Stimulated activated CD8-positive, alpha-beta memory T cell treated with anti-CD3 and anti-CD28 coated beads, Interleukin-4, amount 100 ng/mL, for 1 hour (primary cell): ENCODE measurements at places on chromosomes 3 and 15.

- DNase-seq = no peak
Observed at GRCh38 chr3:73868688-73869315, 244.1 kb upstream of the PDZRN3 start.

- no peak for DNase-seq
Observed at GRCh38 chr15:39682366-39682765, 100.3 kb downstream of the FSIP1 start.

GRCh38 chr3:64094713-64095079, 71.4 kb upstream of the PSMD6 start:
- DNase-seq = no peak

GRCh38 chr3:43512754-43513404, 108.9 kb downstream of the ANO10 start:
- no peak for DNase-seq

GRCh38 chr15:58147171-58147611, 9.0 kb downstream of the AQP9 start:
- no peak for DNase-seq

DNA sequence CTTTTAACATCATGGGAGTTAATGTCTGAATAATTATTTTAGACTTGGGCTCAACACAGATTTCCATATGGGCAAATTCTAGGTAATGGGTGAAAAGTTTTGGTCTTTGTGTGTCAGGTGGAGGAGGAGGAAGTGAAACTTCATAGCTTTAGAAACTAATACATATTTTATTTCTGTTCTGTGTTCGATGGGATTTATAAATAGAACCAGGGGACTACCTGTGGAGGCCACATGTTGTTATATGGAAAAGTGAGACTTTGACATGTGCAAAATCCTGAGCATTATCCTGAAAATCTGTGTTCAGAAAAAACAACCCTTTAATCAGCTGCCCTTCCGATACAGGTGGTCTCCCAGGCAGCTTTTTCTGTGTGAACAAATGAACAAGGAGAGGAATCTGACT, 209.5 kb downstream of the SOX2 start:
- DNase-seq = no peak

DNA sequence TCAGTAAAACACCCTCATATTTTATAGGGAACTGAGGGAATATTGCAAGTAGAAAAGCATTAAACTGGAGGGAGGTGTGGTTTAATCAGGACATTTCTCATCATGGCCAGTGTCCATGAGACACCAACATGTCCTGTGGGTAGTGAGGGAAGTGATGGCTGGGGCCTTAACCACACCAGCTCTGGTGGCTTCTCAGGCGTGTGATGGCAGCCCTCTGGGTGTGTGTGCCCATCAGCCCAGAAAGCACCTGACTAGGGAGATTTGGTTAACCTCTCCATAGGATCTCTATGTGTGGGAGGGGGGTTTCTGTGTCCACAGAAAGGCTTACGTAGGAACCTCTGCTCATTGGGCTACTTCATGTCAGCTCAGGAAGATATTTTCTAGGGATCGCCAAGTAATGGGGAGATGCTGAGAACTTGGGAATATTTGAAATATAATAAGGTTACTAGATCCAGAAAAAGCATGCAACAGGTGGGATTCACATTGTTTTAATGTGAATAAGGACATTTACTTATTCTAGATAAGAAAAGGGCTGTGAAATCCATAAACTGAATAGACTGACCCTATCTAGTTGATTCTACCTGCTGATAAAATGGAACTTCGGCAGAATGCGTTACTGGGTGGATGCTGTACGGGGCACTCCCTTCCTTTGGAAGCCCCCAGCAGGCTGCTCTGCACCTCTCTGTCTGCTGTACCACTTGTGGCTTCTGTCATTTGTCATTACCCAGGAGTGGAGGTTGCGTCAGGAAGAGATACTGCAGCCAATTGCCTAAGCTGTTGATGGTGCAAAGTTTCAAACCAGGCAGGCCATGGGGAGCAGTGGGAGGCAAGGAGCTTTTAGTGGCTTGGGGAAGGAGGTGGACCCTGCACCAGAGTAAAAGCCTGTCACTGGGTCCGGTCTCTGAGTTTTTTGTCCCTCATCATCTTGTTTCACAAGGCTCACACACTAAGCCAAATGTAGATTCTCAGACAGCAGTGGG, 21.5 kb downstream of the PDHB start:
- no peak for DNase-seq

DNA sequence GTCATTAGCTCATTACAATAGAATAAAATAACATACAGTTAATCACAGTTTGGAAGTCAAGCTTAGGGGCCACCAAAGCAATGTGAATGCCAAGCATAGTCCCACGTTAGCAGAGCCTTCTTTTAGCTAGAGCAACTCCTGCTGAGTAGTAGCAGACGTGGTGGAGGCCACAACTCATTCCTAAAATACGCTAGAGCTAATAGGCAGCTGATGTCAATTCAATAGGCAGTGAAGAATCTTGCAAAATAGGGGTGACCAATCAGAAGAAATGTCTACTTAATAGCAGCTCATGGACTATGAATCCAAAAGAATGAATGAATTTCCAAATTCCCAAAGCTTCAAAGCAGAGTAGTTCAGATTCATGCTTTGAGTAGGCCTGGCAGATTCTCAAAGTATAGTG, 292.9 kb upstream of the RORA start:
- DNase-seq = no peak

- DNase-seq = no peak
Observed at GRCh38 chr15:81000144-81000623, 539 bp upstream of the TLNRD1 start.

GRCh38 chr3:54905261-54905888, 22.5 kb downstream of the LRTM1 start:
- no peak for DNase-seq

GRCh38 chr15:75590239-75590638, 11.1 kb upstream of the PTPN9 start:
- no peak for DNase-seq

DNA sequence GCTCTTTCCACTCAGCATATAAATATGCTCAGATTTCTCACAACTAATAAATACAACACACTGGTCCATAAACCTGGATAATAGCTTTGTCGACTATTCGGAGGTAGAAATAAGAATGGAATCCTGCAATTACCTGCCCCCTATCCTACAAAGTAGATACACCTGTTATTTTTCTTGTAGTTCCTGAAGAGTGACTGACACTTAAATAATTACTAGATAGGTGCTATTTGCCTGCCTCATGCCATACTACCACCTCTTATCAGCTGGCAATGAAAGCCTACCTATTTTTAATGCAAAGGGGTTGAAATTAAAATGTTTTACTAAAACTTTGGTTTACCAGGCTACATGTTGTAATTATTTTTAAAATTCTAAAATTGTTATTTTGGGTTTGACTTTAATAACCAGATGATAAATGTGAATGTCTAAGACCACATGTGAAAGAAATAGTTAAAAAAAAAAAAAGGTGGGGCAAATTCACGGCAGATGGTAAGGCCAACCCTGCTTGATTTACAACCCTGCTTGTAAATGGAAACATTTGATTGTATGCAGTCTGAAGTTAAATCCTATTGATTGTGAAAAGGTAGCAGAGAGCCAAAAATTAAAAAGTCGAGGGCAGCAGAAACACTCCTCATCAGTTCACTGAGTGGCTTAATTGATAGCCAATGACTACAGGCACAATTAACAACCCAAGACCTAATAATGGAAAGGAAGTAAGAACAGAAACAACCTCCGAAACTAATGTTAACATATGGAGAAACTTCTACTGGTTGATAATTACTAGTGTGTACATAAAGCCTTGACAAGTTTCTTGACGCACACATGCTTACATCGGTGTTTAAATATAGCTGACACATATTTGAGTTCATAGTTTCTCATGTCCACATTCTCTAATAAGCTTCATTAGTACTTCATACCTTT, 8.9 kb downstream of the PEAK1 start:
- DNase-seq = no peak

- no peak for DNase-seq
Observed at GRCh38 chr15:69450968-69451695, 1.5 kb upstream of the RPLP1 start.

- DNase-seq = no peak
Observed at GRCh38 chr3:125067225-125067624, 11.4 kb upstream of the HEG1 start.

GRCh38 chr3:52636673-52637072, 49.0 kb downstream of the PBRM1 start:
- DNase-seq = no peak

DNA sequence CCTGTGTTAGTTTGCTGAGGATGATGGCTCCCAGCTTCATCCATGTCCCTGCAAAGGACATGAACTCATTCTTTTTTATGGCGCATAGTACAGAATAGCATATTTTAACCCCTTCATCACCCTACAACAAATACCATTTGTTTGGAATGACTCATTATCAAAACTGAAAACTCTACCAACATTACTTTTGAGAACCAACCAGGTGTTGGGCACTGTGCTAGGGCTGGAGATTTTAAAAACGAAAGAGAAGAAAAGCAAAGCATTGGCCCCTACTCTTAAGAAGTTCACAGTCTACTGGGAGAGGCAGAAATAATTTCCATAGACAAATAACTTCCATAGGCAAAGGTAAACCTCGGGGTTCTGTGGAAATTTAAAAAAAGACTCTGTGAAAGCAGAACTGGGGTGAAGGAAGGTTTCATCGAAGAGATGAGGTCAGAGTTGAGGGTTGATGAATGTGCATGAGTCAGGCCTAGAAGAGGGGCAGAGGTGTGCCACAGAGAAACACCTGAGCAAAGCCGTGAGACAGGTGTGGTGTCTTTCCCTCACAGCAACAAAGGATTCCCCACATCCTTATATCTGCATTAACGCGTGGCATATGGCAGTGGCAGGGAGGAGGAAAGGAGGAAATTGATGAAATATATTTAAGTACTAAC, 51.0 kb downstream of the MCF2L2 start:
- no peak for DNase-seq

DNA sequence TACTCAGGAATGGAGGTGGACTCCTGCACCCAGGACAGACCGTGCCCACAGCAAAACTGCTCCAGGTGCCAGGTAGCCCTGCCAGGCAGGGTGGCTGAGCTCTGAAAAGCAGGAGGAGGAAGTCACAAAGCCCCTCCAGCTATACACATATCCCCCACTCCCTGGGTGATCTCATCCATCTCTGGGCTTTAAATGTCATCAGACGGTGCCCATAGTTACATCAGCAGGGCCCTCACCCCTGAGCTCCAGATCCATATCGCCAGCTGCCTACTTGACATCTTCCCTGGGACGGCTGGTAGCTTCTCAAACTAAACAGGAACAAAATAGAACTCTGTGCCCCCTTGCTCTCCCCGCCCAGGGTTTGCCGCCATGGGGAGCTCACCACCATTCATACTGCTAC, 87.7 kb downstream of the MEGF11 start:
- DNase-seq = no peak

- DNase-seq = no peak
Observed at GRCh38 chr15:62712455-62712839, 330.1 kb upstream of the TPM1 start.

GRCh38 chr3:125260158-125260557, 47.6 kb upstream of the SLC12A8 start:
- no peak for DNase-seq

DNA sequence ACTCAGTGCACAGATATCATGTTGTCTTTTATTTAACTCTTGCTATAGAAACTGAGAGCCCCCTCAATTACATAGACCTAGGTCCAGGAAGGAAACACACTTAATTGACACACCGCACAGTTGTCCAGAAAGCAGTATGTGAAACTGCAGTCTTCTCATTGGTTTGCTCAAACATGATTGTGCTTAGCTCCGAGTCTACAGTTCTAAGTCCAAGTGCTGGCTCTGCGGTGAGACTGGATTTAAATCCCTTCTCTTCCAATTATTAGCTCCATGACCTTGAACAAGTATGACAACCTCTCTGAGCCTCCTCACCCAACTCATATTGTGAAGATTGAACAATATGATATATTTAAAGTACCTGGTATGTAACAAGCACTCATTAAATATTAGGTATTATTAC, 19.0 kb upstream of the AHSG start:
- DNase-seq = no peak

DNA sequence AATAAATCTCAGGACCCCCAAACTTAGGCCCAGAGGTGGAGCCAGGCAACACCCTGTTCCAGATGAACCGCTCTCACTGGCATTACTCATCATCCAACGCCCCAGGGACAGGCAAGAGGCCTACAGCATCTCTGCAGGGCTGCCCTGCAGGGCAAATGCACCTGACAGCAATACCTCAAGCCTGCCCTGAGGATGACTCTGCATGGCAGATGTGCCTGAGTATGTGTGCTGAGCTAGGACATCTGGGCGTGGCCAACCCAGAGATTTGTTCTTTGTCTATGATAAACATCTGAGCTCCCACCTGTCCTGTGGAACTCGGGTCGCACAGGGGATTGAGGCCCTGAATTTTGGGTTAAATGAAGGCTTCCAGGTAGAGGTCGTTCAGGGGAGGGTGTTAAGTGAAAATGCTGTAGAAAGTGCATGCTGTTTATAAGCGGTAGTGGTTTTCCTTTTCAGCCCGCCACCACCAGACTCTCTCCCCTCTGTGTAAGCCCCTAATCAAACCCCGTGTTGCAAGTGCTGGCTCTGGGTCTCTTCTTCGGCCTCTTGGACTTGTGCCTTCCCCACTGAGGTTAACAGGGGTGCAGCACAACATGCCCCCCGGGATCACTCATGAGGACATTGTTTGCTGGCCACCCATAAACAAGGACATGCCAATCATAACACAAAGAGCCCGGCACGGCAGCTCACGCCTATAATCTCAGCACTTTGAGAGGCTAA, 92.3 kb downstream of the ATP10A start:
- no peak for DNase-seq

GRCh38 chr15:27648359-27648758, 450.8 kb downstream of the OCA2 start:
- DNase-seq = no peak

DNA sequence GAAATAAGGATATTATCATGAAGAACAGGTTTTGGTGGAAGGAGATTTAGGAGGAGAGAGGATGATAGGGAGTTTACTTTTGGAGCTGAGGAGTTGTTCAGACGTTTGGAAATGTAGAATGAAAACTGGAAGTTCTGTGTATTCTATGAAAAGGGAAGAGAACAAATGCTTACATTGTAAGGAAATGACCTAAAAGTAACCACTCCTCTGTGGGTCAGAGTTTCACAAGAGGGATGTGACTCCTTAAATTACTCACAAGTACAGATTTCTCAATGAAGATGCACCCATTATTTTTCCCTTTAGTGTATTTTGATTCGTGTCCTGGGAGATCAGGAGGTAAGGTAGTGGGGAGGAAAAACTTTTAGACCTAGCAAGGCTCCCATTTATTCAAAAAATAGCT, 4.0 kb downstream of the RNF13 start:
- DNase-seq = no peak

- DNase-seq = no peak
Observed at GRCh38 chr15:31387479-31388118, 61.0 kb downstream of the KLF13 start.

DNA sequence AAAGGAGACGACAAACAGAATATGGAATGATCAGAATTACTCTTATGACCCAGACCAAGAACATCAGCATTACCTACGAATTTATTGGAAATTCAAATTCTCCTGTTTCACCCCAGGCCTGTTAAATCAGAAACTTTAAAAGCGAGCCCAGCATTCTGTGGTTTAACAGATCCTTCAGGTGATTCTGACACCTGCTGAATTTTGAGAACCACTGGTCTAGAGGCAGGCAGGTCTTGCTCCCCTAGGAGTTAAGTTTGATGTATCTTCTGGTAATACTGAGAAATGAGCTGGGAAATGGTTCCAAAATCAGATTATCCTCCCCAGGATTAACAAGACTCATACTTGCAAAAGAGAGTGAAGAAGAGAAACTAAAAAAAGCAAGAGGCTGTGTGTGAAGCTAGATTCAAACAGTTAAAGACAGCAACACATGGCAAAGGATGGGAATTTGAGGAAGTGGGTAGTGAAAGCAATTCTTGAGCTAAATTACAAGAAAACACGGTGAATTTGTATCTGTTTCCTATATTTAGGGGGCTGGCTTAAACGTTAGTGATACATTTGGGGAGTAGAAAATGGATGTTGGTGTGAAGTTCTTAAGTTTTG, 66.0 kb downstream of the FLNB start:
- no peak for DNase-seq
